Subcutaneous preadipocyte (primary cell): ENCODE measurements at places on chromosomes 2 and 18. TPM values are rescaled to one million over a fixed set of nuclear protein-coding genes. Genes with fewer than 3 reads are reported as not detected.

The INO80B gene
- 11.4 and 11.5 TPM in 2 replicates for total RNA-seq

The LYG2 gene
- not detected in 2 replicates for total RNA-seq

The DSG1 gene
- not detected in 2 replicates for total RNA-seq

The B3GNT7 gene
- not detected in 2 replicates for total RNA-seq

The MOCOS gene
- 8.8 and 12.3 TPM in 2 replicates for total RNA-seq

The RAPH1 gene
- 12.5 and 28.2 TPM in 2 replicates for total RNA-seq

The HAAO gene
- 0.20 and 0.37 TPM in 2 replicates for total RNA-seq

The ELMOD3 gene
- 12.5 and 15.6 TPM in 2 replicates for total RNA-seq

The ASPRV1 gene
- 0.20 and 0.37 TPM in 2 replicates for total RNA-seq
